ENCODE measurements at places on chromosomes 3 and 15.

DNA sequence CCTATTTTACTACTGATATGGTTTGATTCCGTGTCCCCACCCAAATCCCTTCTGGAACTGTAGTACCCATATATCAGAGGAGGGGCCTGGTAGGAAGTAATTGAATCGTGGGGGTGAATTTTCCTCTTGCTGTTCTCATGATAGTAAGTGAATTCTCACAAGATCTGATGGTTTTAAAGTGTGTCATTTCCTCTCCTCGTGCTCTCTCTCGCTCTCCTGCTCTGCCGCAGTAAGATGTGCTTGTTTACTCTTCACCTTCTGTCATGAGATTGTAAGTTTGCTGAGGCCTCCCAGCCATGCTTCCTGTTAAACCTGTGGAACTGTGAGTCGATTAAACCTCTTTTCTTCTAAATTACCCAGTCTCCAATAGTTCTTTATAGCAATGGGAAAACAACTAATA lies 81.2 kb upstream of the ZBTB20 start:
- DNase-seq, result no peak

- no peak for DNase-seq
Measured at GRCh38 chr15:100230784-100231183, 111.0 kb downstream of the ADAMTS17 start.

DNA sequence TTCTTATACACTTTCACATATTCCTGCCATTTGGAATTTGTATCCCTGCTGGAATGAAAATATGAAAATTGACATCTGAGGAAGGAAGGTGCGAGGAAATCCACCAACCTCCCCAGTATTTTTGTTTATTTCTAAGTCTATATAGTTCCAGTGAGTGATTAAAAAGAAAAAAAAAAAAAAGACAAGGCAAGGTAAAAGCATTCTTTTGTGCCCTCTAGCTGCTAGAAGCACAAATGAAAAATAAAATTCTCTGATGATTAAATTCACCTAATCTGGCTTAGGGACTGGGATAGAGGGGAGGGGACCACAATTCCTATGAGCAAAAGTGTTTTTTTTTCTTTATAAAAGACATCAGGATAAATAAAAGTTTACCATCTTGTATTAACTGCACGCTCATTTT lies 370.9 kb downstream of the NR2F2 start:
- DNase-seq, result no peak

GRCh38 chr3:195075941-195076875 lies 194.8 kb downstream of the XXYLT1 start:
- no peak for DNase-seq

- no peak for DNase-seq
Measured at GRCh38 chr15:67906382-67906781, 66.5 kb upstream of the RNU6-1 start.

Measured in epithelial cell of prostate (primary cell).